Activated T-cell treated with anti-CD3 and anti-CD28 coated beads, Interleukin-2, amount 50 U/mL, for 72 hours (primary cell): ENCODE measurements at places on chromosomes 4 and X. TPM values are rescaled to one million over a fixed set of nuclear protein-coding genes. Genes with fewer than 3 reads are reported as not detected.

DNA sequence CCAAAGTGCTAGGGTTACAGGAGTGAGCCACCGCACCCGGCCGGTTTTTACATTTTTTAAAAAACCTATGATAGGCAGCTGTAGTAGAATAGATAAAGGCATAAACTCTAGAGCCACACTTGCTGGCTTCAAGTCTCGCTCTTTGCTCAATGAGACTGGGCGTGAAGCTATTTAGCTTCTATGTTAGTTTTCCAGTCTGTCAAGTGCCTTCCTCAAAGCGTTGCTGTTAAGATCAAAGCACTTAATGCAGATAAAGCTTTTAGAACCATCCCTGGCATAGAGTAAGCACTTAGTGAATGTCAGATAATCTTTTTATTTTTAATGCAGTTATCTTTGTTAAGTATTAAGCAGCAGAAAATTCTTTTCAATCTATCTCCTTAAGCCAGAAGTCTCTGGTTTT, 42.0 kb upstream of the BMPR1B start:
- no peak for DNase-seq

- DNase-seq = no peak
These were observed 592.1 kb downstream of the ARAP2 start for GRCh38 chr4:35652197-35652596.

GRCh38 chr4:94689155-94689860, 68.4 kb upstream of the BMPR1B start:
- DNase-seq = no peak

The GABRQ gene
- 0.05 TPM for total RNA-seq

The TCEAL3 gene
- total RNA-seq = 5.9 TPM

The RAB41 gene
- not detected for total RNA-seq

- peak; percentile 25 for DNase-seq
These were observed 115.0 kb upstream of the SHISA3 start for GRCh38 chr4:42282081-42282901.

- DNase-seq = no peak
These were observed 122.8 kb downstream of the ZC4H2 start for GRCh38 chrX:64853424-64853823.

The ZNF718 gene
- total RNA-seq = 10.2 TPM

- no peak for DNase-seq
These were observed 12.8 kb upstream of the NAT8L start for GRCh38 chr4:2046031-2046961.
